Type B pancreatic cell (in vitro differentiated cells): ENCODE measurements at places on chromosomes 12 and 14. TPM values are rescaled to one million over a fixed set of nuclear protein-coding genes. Genes with fewer than 3 reads are reported as not detected.

Gene LUM
- total RNA-seq, result 32.8 and 49.5 TPM in 2 replicates

Gene CELA1
- total RNA-seq, result not detected in 2 replicates

Gene FOXN3
- total RNA-seq, result 40.4 and 73.5 TPM in 2 replicates

- DNase-seq, result peak; percentile 69
These were observed at the start of gene NELL2 for GRCh38 chr12:44875954-44876543. NELL2 (minus strand) TSS chr12:44876315; CDS start chr12:44875869, 446 bp downstream.

DNA sequence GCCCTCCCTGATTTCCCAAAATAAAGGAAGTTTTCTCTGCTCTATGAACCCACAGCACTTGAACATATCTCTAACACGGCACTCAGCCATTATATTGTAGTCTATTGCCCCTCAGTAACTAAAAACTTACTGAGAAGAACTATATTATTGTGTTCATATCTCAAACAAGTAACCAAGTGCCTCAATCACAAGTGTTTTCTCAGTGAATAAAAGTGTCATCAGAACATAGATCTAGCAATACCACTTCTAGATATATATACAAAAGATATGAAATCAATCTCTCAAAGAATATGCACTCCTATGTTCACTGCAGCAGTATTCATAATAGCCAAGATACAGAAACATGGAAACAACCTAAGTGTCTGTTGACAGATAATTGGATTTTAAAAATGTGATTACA is 138.1 kb downstream of the NELL2 start:
- DNase-seq, result no peak
